ENCODE measurements at places on chromosomes 3 and 15.

DNA sequence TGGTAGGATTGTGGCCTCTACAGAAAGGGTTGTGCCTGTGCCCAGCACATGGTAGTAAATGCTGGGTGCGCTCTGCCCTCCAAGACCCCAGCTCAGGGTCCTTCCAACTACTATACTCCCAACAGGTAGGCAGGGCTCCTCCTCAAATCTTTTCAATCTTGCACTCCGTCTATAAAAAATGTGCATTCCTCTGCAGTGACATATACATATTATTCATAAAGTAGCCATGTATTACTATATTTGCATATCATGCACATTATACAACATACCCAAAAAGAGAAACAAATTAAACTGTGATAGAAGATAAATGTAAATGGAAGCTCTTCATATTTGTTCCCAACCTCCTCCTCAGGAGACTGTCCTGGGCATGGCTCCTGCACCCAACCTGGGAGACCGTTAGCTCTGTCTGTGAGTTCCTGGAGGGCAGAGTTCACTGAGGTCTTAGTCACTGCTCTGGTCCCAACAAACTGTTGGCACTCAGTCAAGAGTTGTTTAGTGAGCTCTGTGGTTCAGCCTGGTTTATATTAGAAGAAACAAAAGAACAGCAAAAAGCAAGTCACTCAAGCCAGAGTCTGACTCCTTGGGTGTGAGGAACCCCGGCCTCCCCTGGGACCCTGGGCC, 47.7 kb upstream of the GRIP2 start:
- DNase-seq = no peak

GRCh38 chr3:53286727-53287126, 30.9 kb upstream of the TKT start:
- no peak for DNase-seq

- no peak for DNase-seq
These were observed 2.5 kb downstream of the SNTN start for GRCh38 chr3:63654931-63655330.

GRCh38 chr3:30553641-30554316, 52.6 kb upstream of the TGFBR2 start:
- DNase-seq = no peak

- peak; percentile 60 for DNase-seq
These were observed 390.4 kb upstream of the LMCD1 start for GRCh38 chr3:8110966-8111798.

DNA sequence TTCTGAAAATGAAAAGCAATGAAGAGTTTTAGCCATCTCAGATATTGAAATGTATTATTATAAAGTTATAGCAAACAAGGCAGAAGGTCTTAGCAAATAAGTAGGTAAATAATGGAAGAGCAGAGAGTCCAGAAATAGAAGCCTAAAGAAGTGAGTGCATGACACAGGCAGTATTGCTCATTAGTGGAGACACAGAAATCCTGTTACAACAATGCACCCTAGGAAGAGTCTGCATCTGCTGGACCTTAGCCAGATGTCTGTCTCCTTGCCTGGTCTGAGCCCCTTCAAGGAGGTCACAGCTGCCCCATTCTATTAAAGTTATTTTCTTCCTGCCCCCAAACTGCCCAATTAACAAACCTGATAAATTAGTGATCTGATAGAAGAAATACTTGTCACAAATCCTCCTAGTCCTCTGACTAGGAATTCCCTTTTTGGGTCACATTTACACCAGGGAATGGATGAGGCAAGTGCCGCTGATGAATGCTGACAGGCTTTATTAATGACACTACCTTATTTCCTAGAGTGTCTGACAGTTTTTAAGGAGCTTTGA, 51.9 kb downstream of the HOMER2 start:
- DNase-seq = no peak

GRCh38 chr3:192750201-192750600, 22.9 kb upstream of the FGF12 start:
- no peak for DNase-seq

GRCh38 chr15:36358523-36358922, 220.9 kb upstream of the CDIN1 start:
- no peak for DNase-seq

DNA sequence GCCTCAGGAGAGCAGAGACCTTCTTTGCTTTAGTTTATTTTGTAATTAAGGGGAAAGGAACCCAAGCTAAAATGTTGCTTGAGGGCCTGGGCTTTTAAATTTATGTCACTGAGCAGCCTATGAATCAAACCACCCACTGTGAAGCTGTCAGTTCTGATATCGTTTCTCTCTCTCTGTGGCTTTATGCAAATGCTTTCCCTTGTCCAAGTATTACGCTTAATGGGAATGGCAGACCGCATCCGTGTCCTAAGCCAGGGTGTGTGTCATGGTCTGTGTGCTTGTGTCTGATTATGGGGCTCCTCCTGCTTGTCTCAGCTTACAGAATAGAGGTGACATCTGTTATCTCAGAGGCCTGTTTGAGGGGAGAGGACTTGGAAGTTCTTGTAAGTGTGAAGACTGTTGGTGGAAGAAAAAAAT, 82.4 kb downstream of the EBLN2 start:
- no peak for DNase-seq

DNA sequence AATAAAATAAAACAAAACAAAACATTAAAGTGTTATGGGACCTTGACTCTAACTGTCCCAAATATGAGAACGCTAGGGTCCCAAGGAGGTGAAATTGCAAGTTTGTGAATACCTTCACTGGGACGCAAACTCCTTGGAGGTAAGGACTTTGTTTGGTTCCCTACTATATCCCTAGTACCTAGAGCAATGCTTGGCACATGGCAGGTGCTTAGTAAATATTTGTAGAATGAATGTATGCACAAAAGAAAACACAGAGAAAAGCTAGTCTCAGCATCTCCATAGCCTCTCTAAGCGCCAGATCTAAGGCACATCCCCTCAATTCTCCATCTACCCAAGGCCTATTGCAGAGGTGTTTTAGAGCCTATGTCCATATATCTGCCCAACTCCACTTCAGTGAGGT, 30.5 kb downstream of the GPR176 start:
- DNase-seq = no peak

- DNase-seq = no peak
These were observed 9.2 kb upstream of the VIPR1 start for GRCh38 chr3:42493126-42493797.

DNA sequence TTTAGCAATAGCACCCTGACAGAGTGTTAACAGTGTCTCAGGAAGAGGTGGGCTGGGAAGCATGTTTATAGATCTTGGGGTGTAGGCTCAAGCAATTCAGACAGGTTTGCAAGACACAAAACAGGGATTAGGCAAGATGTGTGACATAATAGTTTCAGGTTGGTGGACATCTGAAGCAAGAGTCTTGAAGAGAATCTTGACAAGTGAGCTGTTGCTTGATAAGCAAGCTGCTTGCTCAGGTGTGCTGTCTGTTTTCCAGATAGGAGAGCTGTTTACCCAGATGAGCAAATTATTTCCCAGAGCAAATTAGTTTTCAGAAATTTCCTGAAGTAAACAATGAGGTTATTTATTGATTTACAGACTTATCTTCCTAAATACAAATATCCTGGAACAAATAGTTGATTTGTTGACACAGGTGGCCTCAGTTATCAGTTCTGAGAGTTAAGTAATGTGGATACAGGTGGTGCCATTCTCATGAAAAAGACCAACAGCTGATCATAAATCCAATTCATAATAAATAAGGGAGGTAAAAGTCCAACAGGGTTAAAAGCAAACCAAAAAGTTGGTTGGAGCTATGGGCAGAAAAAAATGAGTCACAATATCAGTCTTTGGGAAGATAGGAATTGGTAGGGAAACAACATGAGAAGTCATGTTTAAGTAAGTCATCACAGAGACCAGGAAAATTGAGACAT, 437.3 kb downstream of the TBL1XR1 start:
- no peak for DNase-seq

- no peak for DNase-seq
These were observed 565 bp downstream of the MANF start for GRCh38 chr3:51385621-51386091.

GRCh38 chr15:68417897-68418296, 14.1 kb downstream of the ITGA11 start:
- DNase-seq = no peak

DNA sequence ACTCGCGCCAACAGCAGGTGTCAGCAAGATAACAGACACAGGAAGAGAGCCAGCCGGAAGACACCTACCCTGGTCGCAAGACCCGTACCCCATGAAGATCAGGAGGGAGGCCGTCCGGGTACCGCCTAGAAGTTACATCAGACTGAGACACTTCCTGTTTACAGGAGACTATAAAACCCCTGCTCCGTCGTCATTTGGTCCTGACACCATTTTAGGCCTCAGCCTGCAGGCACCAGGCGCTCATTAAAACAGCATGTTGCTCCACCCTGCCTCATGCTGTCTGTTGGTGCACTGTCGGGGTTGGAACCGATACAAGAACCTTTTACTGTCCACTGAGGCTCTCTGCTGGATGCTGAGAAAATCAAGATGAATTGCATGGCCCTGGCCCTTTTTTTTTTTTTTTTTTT, 15.6 kb upstream of the PRTG start:
- DNase-seq = no peak

DNA sequence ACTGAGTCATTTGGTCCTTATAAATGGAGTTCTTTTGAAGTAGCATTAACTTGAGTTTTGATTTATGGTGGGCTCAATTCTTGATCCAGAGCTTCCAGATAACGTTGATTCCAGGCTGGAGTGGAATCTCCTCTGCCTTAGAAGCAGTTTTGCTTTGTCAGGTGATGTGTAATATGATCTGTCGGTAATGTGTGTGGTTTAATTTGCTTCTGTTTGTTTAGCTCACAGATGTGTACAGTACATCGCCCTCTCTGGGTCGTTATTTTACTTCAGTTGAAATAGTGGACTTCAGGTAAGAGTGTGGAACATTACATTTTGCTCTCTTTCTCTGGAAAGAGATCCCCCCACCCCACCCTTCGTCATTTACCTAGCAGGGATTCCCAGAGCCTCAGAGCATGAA, 23.1 kb downstream of the C3orf52 start:
- DNase-seq = no peak

DNA sequence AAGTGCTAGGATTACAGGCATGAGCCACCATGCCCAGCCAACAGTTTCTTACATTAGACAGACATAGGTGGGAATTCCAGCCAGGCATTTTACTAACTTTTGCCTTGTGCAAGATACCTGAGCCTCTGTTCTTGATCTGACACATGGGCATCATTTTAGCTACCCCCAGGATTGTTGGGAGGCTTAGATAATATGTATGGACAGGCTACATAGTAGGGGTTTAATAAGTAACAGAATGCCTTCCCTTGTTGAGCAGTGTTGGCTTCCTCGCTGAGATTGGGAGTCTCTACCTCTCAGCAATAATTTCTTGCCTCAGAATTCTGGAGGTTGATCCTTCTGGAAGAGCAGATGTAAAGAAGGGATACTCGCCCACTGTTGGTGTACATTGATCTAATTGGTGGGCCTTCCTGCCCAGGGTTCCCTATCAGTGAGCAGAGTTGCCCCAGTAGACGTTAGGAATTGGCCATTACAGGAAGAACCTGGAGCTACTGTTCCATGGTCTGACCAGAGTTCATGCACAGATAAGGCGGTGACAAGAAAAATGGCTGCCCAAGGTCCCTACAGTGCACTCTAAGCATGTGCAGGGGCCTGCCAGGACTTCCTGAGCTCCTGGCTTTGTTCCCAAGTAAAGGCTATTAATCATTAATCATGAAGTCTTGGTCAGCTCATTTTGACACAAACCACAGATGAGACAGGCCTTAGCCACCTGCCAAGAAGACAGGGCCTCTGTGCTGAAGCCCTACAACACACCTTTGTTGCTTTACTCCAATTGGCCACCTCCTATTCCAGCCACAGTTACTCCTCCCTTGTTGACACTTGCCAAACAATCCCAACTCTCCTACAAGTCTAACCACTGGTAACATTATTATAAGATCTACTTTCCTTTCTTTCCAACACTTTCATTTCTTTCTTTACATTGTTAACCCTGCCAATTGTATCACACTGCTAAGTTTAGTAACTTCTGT, 5.0 kb upstream of the IL17RE start:
- no peak for DNase-seq

DNA sequence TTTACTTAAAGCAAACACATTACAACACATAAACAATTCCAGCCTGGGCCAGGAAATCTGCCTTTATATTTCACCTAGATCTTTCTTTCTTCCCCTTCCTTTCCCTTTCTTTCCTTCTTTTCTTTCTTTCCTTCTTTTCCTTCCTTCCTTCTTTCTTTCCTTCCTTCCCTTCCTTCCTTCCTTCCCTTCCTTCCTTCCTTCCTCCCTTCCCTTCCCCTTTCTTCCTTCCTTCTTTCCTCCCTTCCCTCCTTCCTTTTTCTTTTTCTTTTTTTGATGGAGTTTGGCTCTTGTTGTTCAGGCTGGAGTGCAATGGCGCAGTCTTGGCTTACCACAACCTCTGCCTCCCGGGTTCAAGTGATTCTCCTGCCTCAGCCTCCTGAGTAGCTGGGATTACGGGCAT, 24.1 kb upstream of the BNIP2 start:
- no peak for DNase-seq

DNA sequence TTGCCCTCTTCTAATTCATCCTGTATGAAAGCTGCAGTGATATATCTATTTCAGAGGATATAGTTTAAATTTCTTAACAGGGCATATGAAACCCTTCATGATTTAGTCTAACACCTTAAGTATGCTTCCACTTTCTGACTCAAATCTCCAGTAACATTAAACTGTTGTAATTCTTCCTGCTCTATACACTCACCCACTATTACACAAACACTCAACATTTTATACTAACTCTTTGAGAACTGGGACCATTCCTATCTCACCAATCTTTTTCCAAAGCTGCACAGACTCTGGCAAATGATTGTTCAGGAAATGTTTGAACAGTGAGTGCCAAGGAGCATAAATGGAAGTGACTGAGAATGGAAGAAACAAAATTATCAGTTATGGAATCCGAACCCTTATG, 560.4 kb upstream of the DPPA4 start:
- no peak for DNase-seq

DNA sequence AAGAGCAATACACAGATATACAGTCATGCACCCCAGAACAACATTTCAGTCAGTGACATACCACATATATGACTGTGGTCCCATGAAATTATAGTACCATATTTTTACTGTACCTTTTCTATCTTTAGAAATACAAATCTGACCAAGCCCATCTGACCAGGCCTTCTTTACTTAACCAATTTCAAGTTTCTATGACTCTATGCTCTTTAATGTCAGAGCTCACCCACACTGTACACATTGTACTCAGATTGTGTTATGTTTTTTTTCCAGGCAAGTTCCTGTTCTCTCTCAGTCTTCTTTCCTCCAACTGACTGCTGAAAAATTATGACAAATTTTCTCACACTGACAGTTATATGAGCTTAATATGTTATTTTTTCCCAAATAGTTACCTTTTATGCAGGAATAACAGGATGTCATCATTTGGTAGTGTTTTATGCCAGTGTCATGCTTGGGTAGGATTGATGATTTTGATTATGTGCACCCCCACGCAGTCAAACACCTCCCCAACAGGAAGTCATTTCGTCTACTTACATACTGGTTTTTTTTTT, 8.0 kb upstream of the CBLB start:
- no peak for DNase-seq

- DNase-seq = no peak
These were observed 25.8 kb upstream of the EHHADH start for GRCh38 chr3:185279587-185280138.
